ENCODE measurements at places on chromosomes 6 and 20.

- H3K27me3 ChIP-seq, result no peaks in the 10 kb centered on the region
- peaks cover 9% of the 10 kb centered on the region for H3K36me3 ChIP-seq
- no peak overlapping the region for H3K4me3 ChIP-seq
- peaks cover 47% of the 10 kb centered on the region for H3K4me1 ChIP-seq
- DNase-seq, result no peak
These were observed 31.5 kb upstream of the RIPOR2 start for GRCh38 chr6:24967211-24967610.

DNA sequence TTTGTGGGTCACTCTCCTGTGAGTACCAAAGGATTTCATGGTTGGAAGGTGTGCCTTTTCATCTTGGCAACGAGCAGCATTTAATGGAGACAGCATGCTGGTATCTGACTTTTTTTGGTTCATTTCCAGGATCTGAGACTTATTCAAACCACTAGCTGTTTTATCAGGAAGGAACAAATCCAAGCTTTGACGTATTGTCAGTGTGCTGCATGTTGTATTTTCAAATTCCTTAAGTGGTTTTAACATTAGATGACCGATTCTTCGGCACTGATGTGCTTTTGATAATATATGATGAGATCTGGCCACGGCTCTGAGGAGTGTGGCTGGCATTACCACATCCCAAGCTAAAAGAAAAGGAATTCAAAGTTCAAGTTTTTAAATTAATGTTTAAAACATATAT lies 6.4 kb downstream of the RMND1 start:
- no peak for DNase-seq
- H3K27me3 ChIP-seq, result no peaks in the 10 kb centered on the region
- no peak overlapping the region for H3K4me3 ChIP-seq
- H3K36me3 ChIP-seq, result peaks cover 2% of the 10 kb centered on the region
- H3K27ac ChIP-seq, result no peak overlapping the region

GRCh38 chr20:14919501-14920081 lies 582.2 kb upstream of the FLRT3 start:
- DNase-seq, result no peak
- no peak overlapping the region for H3K27ac ChIP-seq
- H3K27me3 ChIP-seq, result no peaks in the 10 kb centered on the region

DNA sequence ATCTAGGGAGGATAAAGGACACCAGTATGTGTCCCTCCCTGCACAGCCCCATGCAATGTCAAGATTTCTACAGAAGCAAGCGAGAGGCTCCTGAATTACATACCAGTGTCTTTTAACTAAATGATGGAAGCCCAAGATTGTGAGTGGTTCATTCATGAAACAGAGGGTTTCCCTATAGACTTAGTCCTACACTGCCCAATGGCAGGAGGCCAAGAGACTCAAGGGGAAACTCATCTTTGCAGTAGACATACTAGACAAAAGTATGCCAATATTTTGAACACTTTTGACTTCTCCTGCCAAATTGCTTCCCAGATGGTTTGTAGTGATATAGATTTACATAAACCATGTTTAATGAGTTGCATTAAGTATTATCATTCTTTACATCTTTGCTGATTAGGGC lies 557.2 kb upstream of the JAG1 start:
- H3K36me3 ChIP-seq, result no peaks in the 10 kb centered on the region
- H3K4me1 ChIP-seq, result no peaks in the 10 kb centered on the region
- H3K27me3 ChIP-seq, result no peaks in the 10 kb centered on the region
- H3K27ac ChIP-seq, result no peak overlapping the region
- no peak for DNase-seq

DNA sequence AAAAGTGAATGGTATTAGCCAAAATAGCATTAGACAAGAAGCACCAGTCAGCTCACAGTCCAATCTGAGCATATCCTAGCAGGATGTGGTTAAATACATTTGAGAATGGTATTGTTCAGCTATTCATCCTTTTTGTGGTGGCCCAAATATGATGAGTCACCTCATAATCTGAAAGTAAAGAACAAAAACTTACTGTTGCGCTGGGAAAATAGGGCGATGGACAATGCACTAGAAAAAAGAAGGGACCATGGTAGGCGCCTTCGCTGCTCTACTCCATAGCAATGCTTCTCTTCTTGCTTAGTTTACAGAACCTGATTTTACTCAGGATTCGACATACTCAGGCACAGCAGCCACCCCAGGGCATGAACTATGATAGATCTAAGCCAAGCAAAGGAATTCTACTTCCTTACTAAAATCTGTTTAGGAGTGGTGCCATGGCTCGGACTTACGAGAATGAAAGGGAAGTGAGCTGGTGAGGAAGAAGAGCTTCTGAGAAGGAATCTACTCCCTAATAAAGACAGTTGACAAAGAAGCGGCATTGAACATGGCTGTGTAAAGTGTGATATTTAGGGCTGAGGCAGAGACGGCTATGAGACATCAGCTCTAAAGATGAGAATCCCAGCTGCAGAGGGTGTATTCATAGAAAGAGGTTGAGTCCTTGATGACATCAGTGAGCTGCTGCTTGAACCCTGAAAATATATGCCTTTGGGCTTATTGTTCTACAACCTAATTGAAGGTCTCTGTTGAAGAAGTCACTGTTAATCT lies 16.6 kb upstream of the FBXO9 start:
- H3K4me3 ChIP-seq, result peak overlapping the region; percentile 82
- peaks cover 22% of the 10 kb centered on the region for H3K4me1 ChIP-seq
- peak overlapping the region; percentile 60 for H3K27ac ChIP-seq
- no peak for DNase-seq
- H3K36me3 ChIP-seq, result peaks cover 3% of the 10 kb centered on the region
- no peaks in the 10 kb centered on the region for H3K27me3 ChIP-seq

GRCh38 chr20:23003077-23003635 lies 32.0 kb upstream of the SSTR4 start:
- no peak overlapping the region for H3K27ac ChIP-seq
- H3K4me3 ChIP-seq, result no peak overlapping the region
- no peaks in the 10 kb centered on the region for H3K4me1 ChIP-seq
- no peaks in the 10 kb centered on the region for H3K36me3 ChIP-seq
- DNase-seq, result no peak

DNA sequence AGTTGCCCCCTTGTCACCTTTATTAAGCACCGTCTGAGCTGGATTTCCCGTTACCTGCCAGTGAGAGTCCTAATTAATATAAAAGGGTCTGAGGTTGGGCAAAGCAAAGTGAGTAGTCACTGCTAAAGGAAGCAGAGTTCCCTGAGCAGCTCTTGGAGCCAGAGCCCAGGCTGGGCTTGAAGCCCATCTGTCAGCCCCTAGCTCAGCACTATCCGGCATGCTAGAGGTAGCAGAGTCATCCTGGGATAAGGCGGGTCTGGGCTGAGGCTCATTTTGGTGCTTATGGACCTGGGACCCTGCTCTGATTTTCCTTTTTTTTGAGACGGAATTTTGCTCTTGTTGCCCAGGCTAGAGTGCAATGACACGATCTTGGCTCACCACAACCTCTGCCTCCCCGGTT lies 46.2 kb downstream of the ADNP start:
- DNase-seq, result no peak
- peaks cover 2% of the 10 kb centered on the region for H3K4me1 ChIP-seq
- no peak overlapping the region for H3K4me3 ChIP-seq
- peak overlapping the region; percentile 51 for H3K27ac ChIP-seq
- H3K27me3 ChIP-seq, result no peaks in the 10 kb centered on the region
- no peaks in the 10 kb centered on the region for H3K36me3 ChIP-seq

GRCh38 chr6:1267057-1267732 lies 44.7 kb upstream of the FOXQ1 start:
- H3K4me1 ChIP-seq, result no peaks in the 10 kb centered on the region
- no peak overlapping the region for H3K27ac ChIP-seq
- peaks cover 40% of the 10 kb centered on the region for H3K27me3 ChIP-seq
- no peak overlapping the region for H3K4me3 ChIP-seq
